ENCODE measurements at places on chromosomes 11 and 22. TPM values are rescaled to one million over a fixed set of nuclear protein-coding genes. Genes with fewer than 3 reads are reported as not detected.

The NLRP14 gene
- total RNA-seq: not detected

The GRM5 gene
- total RNA-seq: not detected

The TP53I11 gene
- 46.6 TPM for total RNA-seq

The KRTAP5-9 gene
- not detected for total RNA-seq

The BDNF gene
- 9.3 TPM for total RNA-seq

The IL17RA gene
- 7.0 TPM for total RNA-seq

The CEND1 gene
- total RNA-seq: 1.1 TPM

The CEP126 gene
- total RNA-seq: 1.9 TPM

The GUCY1A2 gene
- total RNA-seq: 0.10 TPM

The SHISA8 gene
- total RNA-seq: 0.18 TPM

The INS gene
- total RNA-seq: not detected

The TTC12 gene
- total RNA-seq: 4.7 TPM

The OLFML1 gene
- not detected for total RNA-seq

The YPEL4 gene
- total RNA-seq: 0.51 TPM
